ENCODE measurements at places on chromosomes 1 and 21.

DNA sequence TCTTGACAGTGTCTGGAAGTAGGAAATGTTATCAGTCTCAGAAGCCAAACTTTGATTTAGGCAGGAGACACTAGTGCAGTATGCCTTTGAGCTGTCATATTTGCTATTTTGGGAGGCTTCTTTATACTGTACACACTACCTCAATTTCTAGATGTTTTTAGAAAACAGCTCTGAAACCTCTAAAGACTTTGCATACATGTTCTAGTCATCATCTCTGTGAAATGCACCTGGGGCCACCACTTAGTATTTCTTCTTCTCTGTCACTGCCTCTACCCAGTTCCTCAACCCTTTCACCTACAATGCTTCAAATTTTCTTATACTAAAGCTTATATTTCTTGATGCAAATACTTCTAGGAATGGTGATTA lies 29.1 kb upstream of the PLA2G4A start:
- DNase-seq, result no peak

DNA sequence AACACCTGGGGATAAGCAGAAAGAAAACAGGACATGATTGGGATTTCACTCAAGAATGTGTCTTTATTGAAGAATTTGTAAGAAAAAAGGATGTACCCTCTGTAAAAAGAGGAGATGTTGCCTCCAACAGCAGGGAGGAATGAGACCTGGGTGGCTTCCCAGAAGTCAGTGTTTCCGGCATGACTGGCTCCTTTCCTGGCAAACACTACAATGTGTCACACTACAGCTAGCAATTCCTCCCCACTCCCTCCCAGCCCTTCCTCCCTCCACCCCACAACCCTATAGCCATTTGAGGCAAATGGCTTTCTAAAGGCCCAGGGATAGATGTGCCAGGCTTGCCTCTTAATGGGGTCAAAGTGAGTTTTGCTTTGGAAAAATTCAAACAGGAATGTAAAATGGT lies 11.5 kb upstream of the COL8A2 start:
- no peak for DNase-seq

- DNase-seq, result no peak
Observed at GRCh38 chr1:64848803-64849202, 103.9 kb downstream of the RAVER2 start.

- no peak for DNase-seq
Observed at GRCh38 chr1:59990470-59990869, 63.9 kb upstream of the CYP2J2 start.

GRCh38 chr1:204868340-204868700 lies 2.3 kb upstream of the NFASC start:
- DNase-seq, result no peak

DNA sequence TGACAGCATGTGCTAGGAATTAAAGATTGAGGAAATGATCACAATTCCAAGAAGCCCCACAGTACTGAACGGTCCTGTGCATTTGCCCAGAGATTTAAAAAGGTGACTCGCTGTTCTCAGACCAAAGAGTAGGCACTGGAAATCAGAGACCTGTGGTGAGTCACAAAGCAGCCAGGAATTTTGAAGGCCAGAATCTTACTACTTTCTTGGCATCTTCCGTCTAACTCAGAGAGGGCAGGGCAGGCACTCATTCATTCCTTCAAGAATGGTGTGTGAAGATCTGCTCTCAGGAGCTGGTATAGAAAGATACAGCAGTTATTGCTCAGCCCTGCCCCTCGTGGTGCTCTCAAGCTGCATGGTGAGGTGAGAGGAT lies 57.9 kb downstream of the BRINP2 start:
- DNase-seq, result no peak

DNA sequence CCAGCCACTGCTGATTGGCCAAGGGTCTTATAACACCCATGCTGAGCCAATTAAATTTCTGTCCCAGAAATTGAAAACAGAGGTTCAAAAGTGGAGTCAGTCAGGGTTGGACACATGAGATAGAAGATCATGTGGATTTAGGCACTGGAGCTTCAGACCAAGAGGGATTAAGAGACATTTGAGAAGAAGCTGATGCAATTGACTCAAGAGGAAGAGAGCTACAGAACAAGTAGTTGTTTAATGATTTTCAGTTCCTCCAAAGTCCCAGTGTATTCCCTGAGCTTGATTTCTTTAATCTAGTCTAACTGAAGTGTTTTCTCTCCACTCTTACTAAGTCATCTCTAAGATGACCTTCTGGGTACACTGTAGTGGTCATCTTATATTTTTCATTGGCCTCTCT lies 227.1 kb downstream of the DUSP10 start:
- no peak for DNase-seq

All from activated CD4-positive, alpha-beta T cell treated with anti-CD3 and anti-CD28 coated beads, Interleukin-2, amount 50 U/mL, for 1 hour (primary cell).